ENCODE measurements at places on chromosomes 1 and 21.
A peak's percentile ranks its signal among the peaks of the same experiment; 100 is the strongest.

DNA sequence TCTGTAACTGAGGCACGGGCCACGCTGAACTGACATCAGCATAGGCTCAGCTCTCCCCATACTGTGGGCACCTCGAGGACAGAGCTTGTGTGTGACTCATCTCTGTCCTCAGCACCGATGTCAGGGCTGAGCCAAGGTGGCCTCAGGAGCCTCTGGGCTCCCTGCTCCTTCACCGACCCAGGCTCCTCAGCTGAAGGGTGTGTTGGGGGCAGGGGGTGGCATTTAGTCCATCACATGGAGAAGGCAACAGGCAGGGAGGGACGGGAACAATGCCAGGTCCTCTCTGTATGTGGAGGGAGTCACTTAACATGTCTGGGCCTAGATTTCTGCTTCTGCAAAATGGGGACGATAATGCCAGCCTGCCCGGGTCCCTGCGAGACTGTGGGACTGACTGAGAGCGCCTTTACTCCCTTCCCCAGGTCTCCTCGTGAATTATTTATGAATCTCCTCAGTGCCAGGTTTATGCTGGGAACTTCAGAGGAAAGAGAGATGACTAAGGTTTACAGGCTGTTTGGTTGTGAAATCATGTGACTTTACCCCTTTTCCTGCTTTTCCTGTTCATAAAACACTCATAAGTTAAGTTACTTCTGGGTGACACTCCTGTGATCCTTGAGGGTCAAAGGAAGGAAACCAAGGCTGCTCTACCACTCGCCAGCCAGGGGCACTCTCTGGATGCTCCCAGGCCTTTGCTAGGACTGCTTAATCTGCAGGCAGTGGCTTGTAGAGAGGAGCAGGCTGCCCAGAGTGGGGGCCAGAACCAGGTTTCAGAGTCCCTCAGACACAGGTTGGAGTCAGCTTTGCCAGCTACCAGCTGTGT is 16.2 kb downstream of the TTC39A start:
- DNase-seq = no peak

GRCh38 chr1:18883636-18884418 is 18.5 kb downstream of the ALDH4A1 start:
- DNase-seq = no peak

DNA sequence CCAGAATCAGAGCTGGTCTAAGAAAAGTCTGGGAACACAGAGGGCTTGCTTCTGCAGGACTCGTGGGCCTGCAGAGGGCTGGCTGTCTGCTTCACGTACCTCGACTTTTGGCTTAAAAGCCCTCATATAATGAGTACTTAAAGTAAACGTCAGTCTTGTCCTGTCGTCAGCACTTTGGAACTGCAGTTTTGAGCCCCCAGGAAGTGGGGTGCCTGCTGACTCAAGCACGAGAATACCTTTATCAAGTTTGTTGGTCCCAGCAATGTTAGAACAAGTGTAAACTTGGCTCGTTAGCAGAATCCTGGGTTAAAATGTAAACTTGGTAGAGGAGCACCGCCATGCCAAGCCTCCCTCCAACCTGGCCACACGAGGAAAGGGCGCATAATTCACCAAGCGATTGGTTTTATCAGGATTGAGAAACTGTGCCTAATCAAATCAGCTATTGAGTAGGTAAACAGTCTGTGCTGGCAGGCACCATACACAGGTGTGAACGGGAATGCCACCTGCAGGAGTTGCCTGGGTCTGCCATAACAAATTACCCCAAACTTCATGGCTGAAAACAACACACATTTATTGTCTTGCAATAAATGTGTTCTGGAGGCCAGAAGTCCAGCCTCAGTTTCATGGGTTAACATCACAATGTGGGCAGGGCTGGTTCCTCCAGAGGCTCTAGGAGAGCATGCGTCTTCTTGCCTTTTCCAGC is 45.0 kb upstream of the FHAD1 start:
- no peak for DNase-seq

GRCh38 chr21:31870472-31871193 is 2.2 kb upstream of the HUNK start:
- DNase-seq = peak; percentile 53

- DNase-seq = peak; percentile 54
Measured at GRCh38 chr1:226984521-226985238, 44.6 kb downstream of the COQ8A start.

DNA sequence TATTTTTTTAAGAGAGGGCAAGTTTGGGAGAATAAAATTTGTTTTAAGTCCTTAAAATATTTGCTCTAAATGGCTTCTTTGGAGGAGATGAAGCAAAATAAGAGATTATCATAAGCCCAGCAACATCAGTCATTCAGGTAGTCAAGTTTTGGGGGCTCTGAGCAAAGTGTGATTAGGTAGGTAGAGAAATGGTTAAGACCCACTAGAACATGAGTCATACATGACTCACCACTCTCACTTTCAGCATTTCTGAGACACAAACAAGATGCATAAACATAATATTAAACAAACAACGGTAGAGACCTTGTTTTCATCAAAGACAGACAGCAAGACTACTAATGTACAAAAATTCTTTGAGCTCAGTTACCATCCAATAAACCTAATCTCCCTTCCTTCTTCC is 272.2 kb downstream of the LMO4 start:
- DNase-seq = no peak

GRCh38 chr1:213724640-213725536 is 262.9 kb upstream of the PROX1 start:
- peak; percentile 13 for DNase-seq

DNA sequence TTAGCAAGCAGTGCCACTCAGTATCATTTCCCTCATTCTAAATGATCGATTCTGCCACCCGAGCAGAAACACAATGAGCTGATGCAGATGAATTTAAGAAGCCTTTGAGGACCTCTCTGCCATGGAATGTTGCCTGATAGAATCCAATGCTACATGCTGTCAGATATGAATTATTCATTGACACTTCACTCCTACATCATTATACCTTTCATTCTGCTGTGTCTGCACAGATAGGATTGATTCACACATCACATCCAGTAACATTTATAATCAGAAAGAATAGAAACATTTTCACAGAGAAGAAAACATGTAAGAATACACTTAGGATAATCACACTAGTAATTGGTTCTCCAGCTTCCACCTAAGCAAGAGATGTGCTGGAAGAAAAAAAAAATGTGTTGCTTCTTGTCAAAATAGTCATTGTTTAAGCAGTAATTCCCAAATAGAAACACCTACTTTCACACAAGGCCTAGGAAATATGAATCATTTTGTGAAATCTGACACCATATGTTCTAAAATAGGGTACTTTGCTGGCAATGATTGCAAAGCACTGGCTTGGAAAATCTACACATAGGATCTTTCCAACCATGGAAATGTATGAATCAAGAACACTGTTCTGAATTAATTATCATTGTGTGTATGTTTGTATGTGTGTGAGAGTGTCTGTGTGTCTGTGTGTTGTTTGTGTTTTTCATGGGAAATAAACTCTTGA is 110.1 kb downstream of the GRIK1 start:
- DNase-seq = no peak

DNA sequence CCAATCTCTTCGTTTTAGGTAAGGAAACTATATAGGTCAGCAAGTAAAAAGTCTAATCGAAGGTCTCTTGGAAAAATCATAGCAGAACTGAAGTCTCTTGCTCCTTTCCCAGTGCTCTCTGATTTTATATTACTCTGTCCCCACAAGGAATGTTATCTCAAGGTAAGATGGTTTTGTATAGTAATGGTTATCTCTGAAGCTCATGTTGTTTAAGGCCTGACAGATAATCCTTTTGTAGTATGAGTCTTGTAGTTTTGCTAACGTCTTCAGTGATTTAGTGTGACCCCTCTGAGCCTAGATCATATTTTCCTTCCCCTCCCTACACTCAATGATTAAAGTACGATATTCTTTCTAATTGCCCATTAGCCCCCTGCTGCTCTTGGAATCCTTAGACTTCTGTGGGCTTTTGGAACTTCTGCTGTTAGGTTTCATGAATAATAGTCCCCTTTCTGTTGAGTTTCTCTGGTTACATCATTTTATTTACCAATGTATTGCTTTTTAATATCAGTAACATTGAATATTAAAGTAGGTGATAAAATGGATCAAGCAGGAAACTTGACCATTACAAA is 52.1 kb downstream of the CNST start:
- no peak for DNase-seq

DNA sequence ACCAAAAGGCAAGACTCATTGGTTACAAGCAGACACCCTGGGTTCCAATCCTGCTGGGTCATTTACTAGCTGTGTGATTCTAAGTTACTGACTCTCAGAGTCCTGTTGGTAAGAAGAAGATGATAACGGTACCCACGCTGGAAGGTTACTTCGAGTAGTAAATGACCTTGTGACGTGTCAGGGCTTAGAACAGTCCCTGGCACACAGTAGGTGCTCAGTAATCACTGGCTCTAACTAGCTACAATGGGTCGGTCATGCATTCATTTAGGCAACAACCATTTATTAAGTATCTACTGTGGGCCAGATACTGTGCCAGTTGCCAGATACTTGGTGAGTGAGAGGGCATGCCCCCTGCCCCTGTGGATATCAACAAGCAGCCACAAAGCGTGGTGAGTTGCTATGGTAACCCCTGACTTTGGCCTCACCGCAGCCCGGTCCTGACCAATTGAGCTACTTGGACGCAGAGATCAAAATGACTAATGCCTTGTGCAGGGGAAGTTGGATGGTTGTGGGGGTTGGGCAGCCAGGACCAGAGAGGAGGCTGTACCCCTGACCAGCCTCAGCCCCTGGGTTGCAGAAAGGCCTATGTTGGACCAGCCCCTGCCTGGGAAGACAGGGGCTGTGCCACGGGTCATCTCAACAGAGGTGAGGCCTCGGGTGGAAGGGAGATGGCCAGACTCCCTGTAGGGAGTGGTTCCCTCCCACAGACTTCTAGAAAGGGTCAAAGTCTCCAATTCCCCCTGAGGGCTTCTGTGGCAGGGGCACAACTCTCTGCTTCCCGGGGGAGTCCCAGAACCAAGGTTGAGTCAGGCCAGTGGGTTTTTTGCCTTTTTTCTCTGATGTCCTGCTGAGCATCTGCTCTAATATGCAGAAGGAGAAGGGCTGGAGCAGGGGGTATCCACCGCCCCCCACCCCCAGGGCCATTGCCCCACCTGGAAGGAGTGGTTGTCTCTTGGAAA is 16.0 kb downstream of the DHRS3 start:
- no peak for DNase-seq

GRCh38 chr1:110556471-110556807 is 37.5 kb upstream of the KCNA10 start:
- DNase-seq = no peak

DNA sequence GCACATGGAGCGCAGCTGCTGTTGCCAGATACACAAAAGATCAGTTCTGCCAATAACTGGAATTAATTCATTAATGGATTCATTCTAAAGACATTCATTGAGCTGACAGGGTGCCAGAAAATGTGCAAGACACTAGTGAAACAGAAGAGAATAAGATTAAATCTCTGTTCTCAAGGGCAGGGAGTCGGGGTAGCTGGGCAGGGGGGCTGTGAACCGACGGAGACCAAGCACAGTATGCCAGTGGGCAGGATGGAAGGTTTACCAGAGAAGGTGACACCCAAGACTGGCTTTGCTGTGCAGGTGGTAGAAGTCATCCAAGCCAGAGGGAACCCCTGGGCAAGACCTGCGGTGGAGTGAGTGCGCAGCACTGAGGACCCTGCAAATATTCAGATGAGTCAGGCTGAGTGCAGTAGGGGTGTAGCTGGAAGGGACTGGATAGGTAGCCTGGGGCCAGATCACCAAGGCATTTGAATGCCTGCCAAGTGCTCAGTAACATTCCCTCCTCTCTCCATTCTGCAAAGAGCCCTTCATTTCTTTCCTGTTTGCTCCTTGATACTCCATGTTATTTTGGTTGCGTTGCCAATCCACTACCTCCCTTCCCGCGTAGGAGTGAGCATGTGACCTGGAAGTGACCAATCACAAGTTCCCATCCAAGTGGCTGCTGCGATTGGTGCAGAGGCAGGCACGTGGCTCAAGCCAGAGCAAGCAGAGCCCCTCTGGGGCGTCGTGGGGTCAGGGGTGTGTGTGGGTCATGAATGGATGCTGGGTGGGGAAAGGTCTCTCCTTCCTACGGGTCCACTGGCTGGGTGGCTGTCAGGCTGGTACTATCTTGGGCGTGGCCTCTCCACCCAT is 413.1 kb downstream of the PTPRU start:
- no peak for DNase-seq

DNA sequence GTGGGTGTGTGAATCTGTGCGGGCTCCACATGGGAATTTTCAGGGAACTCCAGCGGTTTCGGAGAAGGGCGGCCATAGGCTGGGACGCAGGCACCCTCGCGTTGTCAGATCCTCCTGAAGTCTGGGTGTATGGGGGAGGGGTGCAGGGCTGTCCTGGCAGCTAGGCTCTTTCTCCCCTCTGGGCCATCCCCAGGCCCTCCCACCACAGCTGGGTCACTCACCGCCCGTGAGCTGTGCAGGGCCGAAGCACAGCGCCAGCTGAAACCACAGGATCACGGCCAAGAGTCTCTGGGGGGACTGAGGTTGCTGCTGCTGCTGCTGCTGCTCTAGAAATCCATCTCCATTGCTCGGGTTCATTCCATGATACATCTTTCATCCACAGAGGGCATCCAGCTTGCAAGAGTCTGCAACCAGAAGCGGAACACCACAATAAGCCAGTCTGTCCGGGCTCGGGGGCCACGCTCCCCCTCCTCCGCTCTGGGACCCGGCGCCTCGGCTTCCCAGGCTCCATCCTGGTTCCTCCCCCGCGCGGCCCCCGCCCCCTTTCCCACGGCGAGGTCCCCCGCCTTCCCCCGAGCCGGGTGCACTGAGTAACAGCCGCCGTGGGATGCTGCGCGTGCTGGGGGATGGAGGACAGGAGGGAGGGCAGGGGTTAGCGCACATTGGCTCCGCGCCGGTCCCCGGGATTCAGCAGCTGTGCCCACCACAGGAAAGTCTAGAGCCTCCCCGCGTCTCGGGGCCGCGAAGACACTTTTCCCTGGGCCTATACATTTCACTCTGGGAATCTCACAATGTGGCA is 720 bp downstream of the SUSD4 start:
- DNase-seq = peak; percentile 88

DNA sequence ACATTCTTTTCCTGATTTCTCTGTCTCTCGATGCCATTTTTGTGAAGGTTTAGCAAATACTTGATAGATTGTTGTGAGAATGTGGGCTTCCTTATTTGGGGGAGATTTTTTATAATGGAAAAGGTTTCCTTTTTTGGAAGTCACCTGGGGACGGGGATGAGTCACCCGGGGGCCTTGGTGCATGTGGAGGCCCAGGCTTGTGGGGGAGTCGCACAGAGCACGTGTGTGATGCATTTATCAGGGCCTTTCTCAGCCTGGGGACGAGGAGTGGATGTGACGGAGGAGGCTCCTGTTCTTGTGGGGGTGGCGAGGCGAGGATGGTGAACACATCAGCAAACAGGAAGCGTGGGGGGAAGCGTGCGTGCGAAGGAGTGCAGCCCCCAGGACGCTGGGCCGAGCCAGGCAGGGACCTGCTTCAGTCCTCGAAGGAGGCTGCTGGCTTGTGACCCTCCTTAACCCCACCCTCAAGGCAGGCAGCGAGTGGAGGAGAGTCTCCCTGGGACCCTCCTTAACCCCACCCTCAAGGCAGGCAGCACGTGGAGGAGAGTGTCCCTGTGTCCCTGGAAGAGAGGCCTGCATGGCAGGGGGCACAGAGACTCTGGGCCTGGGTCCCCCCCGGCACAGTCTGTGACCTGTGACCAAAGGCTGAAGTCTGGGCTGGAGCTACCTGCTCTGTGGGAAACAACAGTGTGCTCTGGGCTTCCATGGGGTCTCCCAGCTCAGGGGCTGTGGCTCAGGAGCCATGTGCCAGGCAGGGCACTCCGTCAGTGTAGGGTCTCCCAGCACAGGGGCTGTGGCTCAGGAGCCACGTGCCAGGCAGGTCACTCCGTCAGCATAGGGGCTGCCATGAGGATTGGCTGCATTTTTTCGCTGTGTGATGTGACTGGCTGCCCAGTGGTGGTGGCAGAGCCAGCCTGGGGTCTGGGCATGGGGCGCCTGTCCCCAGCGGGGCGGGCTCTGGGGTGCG is 57.2 kb downstream of the AGPAT3 start:
- DNase-seq = no peak

GRCh38 chr1:203163891-203164635 is 11.6 kb downstream of the MYBPH start:
- no peak for DNase-seq
